Natural killer cell (primary cell): ENCODE measurements at places on chromosomes 7 and 10. TPM values are rescaled to one million over a fixed set of nuclear protein-coding genes. Genes with fewer than 3 reads are reported as not detected.

Gene OPN1SW
- total RNA-seq, result not detected

Gene DIP2C
- total RNA-seq, result 5.8 TPM

Gene DAGLB
- total RNA-seq, result 25.6 TPM

Gene ZNF212
- 17.0 TPM for total RNA-seq

Gene CYP3A4
- not detected for total RNA-seq

Gene COX15
- 17.1 TPM for total RNA-seq

Gene RAPGEF5
- not detected for total RNA-seq

Gene MUC12
- not detected for total RNA-seq

Gene ARHGEF35
- 1.2 TPM for total RNA-seq

Gene CPEB3
- 5.4 TPM for total RNA-seq

Gene NUDT1
- total RNA-seq, result 18.2 TPM

Gene AKR1C4
- total RNA-seq, result not detected

Gene TFEC
- 0.92 TPM for total RNA-seq

Gene ASIC3
- 5.7 TPM for total RNA-seq

- DNase-seq, result no peak
Observed at GRCh38 chr7:131370523-131370968, 42.9 kb downstream of the MKLN1 start.

GRCh38 chr10:6101181-6101580 is 12.3 kb downstream of the RBM17 start:
- DNase-seq, result no peak

DNA sequence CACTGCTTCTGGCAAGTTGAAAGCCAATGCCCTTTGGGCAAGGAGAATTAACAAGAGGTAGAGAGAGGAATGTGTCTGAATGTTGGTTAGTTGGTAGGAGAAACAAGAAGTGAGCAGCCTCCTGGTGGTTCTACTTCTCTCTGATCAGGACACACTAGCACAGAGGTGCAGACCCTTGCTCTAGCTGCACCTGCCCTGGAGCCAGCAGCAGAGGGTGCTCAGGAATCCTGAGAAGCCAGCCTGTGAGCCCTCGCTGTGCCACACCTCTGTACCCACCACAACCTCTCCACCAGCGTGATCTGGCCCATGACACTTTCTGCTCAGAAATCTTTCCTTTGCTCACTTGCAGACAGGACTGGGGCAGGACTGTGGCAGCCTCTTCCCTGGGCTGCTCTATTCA is 364.7 kb downstream of the RPS24 start:
- DNase-seq, result no peak

- DNase-seq, result no peak
Observed at GRCh38 chr7:15839416-15840100, 153.1 kb upstream of the MEOX2 start.

GRCh38 chr7:23967949-23968599 is 258.1 kb downstream of the STK31 start:
- DNase-seq, result no peak

DNA sequence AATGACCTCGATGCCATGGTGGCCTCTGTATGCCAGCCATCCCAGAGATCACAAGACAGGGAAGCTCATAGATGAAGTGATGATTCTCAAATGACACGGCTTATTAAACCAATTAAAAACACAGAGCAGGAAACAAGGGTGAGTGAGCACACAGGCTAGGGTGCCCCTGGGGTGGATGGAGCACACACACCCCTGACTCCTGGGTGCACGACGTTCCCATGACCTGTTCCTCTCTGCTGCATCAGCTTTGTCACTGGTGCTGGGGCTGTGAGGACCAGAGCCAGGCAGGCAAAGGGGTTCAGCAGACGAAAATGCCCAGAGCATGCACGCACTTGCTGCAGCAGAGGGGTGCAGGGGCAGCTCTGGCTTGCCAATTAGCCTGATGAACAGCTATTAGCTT is 86.5 kb upstream of the LRRC4 start:
- no peak for DNase-seq

DNA sequence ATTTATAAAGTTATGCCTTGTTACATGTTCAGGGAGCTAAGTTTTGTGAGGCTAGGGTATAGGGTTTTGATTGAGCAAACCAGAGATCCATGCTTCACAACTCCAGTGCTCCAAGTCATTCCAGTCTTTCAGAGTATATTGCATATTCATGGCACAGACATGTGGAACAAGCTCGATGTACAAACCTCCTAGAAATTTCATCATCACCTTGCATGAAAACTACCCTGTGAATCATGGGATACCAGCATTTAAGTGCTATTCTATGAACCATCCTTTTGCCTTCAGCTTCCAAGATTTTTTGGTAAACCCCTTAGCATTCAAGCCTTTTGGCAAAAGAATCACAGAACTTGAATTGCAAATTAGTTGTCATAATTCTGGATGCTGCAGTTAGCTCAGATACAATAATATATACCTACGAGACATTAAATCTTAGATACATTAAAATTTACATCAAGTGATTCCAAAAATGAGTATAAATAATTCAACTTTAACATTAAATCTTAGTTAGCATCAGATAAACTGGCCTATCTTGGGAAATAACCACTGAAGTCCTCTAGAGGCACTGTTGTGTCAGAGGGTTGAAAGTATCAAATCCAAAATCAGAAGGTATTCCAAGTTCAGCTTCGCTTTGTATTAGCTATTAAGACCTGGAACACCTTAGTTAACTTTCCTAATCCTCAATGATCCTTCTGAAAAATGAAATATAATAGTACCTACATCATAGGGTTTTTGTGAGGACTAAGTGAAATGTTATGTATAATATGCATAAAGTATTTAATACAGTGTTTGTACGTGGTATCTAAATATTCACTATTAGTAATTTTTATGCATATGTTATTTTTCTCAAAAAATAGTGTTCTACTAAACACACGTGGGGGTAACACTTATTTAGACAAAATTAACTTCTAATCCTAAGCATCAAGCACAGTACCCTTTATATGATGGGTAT is 55.5 kb upstream of the CABCOCO1 start:
- no peak for DNase-seq

DNA sequence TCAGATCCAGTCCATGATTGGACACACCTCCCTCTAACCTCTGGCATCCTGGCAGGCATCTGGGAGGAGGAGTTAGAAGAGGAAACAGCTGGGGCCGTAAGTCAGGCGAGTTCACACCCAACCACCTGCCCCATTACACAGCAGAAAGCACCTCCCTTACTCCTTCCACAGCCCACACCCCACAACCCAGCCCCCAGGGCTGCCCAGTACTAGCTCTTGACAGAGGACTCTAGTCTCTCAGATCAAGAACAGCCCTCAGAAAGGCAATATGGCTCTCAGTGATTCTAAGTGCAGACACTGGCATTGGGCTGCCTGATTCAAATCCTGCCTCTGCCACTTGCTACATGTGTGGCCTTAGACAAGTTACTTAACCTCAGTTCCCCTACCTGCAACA is 34.1 kb downstream of the KCNMA1 start:
- no peak for DNase-seq

- DNase-seq, result no peak
Observed at GRCh38 chr7:142459551-142459963, 201.7 kb upstream of the PRSS58 start.

GRCh38 chr7:47358357-47358756 is 223.6 kb downstream of the TNS3 start:
- no peak for DNase-seq

- no peak for DNase-seq
Observed at GRCh38 chr10:16941067-16941466, 123.8 kb upstream of the RSU1 start.

- no peak for DNase-seq
Observed at GRCh38 chr7:130356876-130357611, 12.4 kb downstream of the CPA5 start.

DNA sequence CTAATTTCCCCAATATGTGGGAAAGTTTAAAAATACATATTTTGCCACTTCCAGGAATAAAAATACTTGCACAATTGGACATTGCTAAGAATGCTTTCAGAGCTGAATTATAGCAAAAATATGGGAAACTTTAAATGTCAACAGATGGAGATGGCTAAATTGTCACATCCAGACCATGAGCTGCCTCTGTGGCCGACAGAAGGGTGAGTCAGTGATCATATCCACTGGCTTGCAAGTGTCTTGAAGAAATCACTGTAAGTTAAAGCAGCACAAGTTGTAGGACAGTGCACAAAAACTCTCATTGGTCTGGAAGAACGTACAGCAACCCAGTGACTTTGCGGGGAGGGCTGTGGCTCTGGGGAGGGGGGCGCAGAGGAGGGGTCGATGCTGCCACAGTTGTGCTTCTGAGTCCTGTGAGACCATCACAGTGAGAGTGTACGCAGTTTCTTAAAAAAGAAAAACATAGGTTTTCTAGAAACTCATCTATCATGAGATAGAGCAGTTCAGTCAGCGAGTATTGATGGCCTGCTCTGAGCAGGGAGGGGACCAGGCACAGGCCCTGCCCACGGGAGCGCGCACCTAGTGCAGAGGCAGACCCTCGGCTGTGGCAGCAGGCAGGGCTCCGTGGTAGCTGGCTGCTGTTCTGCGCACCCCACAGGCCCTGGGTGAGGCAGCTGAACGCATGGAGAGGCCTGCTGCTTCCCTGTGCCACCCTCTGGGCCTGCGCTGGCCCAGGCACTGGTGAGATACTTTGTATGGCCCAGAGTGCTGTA is 25.5 kb downstream of the LRRC27 start:
- no peak for DNase-seq

DNA sequence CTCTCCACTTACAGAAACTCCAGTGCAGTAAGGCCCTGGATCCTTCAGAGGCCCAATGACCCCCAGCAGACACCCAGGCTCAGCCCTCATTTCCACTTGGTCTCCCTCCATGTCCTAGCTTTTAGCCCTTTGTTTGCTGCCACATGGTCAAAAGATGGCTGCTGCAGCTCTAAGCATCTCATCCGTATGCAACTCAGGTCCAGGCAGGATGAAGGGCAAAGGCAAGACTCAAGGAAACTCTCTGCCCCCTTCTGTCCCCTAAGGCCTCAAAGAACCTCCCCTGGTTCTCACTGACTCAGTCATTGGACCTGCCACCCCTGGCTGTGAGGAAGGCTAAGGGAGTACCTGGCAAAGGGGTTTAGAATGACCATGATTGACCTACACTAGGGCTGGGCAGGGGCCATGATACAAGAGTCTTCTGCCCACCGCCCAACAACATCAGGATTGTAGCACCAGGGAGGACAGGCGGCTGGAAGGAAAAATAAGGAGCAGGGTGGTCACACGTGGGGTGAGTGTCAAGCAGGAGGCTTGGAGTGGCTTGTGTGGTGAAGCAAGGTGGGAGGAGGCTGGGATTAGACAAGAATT is 303.8 kb upstream of the ZMIZ1 start:
- no peak for DNase-seq

GRCh38 chr10:87585565-87586514 is 73.8 kb upstream of the PAPSS2 start:
- DNase-seq, result no peak

DNA sequence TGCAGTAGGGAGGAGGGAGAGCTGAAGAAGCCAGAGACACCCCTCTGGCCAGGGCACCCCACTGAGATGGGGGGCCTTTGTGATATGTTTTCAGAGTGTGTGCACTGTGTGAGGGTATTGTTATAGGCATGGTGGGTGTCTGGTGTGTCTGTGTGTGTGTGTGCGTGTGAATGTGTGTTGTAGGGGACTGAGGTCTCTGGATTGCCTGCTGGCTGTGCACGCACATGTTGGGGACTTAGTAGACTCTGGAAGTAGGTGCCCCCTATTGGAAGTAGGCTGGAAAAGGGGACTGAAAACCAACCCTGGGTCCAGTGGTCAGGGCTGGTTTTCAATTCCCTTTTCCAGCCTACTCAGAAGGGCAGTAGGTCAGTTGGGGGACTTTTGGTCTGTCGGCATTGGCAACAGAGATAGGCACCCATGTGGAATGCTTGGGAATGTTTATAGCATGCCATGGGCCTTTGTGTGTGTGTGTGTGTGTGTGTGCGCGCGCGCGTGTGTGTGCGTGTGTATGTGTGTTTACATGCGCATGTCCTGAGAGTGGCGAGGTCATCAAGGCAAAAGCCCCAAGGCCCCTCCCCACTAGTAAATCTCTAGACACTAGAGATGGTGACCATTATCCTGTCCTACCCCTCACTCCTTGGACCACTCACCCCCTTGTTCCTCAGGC is 78.8 kb downstream of the HIF1AN start:
- no peak for DNase-seq

GRCh38 chr10:46235705-46236545 is 50.9 kb upstream of the ANTXRL start:
- DNase-seq, result no peak
